Esophagus mucosa (tissue), 1 donor: ENCODE measurements at places on chromosomes 12 and 14.

DNA sequence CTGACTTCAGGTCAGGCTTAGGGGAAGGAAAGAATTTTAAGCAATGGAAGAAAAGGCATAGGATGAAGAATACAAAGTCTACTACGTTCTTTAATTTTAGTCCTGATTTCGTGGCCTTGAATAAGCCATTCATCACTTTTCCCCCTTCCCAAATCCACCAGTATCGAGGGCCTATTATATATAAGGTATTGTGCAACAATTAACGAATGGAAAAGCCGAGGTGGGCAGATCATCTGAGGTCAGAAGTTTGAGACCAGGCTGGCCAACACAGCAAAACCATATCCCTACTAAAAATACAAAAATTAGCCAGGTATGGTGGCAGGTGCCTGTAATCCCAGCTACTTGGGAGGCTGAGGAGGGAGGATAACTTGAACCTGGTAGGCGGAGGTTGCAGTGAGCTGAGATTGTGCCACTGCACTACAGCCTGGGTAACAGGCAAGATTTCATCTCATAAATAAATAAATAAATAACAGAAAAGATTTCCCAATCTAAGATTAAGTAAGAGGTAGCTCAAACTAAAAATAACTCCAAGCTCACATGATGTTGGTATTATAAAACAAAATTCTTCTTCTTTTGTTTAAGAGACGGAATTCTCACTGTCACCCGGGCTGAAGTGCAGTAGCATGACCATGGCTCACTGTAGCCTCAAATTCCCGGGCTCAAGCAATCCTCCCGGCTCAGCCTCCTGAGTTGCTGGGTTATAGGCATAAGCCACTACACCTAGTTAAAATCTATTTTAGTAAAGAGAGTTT is 58.3 kb upstream of the NR2C1 start:
- ATAC-seq: no peak

- no peak for ATAC-seq
Measured at GRCh38 chr12:95191060-95191696, 26.1 kb downstream of the FGD6 start.

DNA sequence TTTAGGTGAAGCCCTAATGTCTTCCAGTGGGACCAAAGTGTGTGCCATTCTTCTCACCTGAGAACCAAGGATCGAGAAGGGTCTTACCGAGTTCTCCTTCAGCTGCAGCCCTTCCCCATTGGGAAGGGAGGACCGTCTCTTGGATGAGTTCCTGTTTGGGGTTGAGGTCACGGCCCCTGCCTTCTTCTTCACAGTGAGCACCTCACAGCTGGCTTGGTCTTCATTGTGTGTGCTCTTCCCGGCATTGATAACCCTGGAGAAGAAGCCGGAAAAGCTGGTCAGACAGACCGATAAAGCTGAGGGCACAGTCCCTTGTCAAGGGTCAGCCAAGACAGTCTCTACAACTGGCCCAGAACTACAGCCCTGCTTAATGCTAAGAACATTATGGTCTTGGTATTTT is 102.9 kb downstream of the PPM1H start:
- ATAC-seq: no peak

- ATAC-seq: peak; percentile 55
Measured at GRCh38 chr14:73784181-73784987, 67.2 kb upstream of the PTGR2 start.

GRCh38 chr12:54173066-54173726 is 15.6 kb downstream of the SMUG1 start:
- peak; percentile 44 for ATAC-seq

DNA sequence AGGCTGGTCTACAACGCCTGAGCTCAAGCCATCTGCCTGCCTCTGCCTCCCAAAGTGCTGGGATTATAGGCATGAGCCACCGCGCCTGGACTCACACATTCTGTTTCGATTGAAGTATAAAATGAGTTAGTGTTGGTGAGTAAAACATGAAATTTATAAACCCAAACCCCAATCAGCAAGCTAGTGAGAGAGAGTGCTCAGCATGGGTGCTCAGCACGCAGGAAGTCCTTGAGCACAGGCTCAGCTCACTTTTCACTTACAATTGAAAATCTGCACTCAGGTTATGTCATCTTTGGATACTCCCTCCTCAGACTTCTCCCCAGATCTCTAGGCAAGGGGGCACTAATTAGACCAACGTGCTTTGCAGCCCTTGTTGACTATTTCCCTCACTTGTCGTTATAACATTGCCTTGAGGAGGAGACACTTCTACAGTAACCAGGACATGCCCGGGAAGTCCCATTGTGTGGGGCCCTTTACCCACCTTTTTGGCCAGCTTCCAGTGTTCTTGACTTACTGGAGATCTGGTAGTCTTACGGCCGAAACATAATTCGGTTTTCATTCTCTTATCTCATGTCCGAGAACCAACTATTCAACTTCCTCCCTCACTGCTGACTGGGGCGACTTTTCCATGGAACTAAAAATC is 68.5 kb upstream of the AMN1 start:
- ATAC-seq: no peak

DNA sequence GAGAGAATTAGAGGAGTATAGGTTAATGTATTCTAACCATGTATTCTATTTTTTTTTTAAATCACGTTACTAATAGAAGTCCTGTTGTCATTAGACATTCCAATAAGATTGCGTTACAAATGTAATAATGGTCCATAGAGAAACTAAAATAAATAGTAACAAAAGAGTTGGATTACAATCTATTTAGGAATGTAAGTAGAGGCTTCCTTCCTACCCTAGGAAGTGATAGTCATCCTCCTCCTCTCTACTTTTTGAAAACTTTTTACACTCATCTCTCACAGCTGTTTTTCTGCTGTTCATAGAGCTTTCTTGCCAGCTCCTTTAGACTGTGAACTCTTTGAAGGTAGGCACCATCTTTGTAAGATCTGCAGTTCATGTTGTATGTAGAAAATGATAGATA is 23.6 kb downstream of the TRHDE start:
- ATAC-seq: no peak

DNA sequence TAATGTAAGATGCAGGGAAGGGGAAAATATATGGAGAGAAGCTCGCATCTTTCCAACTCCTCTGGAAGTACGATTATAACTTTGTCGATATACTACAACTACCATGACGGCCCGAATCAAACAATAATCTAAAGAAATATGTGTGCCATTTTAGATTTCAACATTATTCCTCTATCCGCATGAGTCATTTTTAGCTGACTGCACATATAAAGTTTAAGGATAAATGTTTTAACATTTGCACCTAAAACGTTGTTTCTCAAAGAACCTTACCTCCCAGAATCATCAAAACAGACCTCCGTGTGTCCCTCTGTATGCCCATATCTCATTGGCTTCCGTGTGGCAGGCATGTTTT is 482 bp downstream of the WDHD1 start:
- no peak for ATAC-seq

DNA sequence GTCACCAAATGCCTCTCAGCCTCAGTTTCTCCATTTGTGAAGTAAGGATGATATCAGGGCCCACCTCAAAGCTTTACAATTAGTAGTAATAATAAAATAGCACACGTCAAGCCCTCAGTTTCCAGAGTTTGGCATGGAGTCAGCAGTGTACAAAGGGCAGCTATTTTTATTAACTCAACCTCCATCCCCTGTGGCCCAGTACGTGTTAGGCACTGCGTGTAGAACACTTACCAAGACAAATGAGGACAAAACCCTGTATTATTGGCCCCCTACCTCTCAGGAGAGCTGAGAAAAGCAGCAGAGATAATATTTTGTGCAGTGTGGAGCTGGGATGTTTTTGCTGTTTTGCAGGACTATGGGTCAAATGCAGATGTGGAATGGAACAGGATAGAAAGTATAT is 280.8 kb downstream of the C12orf75 start:
- no peak for ATAC-seq

DNA sequence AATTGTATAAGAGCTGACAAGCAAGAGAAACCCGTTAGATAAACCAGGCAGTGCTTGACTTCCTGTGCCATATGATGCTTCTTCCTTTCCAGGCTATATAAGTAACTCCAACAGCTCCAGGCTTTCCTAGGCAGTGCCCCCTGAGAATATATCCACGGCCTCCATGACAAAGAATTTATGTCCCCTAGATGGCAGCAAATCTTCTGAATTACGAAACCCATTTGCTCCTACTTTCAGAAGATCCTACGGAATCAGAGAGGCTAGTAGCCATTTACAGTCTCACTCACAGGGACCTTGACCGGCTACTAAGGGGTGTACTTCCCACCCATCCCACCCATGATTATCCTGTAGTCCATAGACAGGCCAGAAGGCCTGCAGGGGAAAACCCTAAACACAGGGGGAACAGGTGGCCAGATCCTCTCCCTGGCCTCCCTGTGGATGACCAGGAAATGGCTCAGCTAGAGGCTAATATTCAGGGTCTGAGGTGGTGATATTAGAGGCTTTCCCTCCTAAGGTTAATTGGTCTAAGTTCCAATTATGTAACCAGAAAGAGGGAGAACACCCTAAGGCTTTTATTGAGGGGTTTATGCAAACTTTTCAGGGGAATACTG is 77.2 kb upstream of the DCD start:
- ATAC-seq: no peak

GRCh38 chr14:25095736-25096437 is 45.9 kb upstream of the STXBP6 start:
- ATAC-seq: no peak

DNA sequence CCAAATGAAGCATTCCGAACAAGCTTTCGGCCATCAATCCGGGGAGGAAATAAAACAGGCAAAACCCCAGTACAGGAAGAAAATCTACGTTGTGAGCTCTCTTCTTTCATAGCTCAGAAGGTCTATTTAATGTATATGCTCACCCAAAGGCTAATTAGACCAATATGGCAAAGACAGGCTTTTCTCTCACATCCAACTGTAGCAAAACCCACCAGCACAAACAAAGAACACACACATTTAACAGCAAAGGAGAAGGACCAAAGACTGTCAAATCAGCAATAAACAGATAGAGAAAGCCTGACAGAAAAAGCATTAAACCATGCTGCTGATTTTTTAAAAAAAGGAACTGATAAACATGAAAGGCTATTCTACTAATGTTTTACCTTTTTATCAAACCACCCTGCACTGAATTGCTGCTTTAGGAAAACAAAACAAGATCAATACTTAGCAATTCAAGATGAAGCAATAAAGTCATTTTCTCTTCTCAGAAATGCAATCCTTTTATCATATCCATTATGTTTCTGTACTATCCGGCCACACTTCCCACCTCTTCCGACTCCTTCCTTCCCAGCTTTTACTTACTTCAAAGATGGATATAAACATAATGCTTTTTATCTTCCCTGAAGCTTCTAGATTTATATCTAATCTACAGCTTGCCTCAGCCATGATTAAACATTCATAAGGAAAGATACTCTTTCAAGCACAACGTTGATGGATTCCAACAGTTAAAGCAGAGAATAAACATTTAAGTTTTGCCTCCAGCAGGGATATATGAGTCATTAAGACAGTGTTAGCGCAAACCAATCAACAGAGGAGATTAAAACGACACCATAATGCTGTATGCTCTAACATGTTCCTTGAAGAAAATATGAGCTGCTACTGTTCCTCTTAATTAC is 74.6 kb upstream of the BBS10 start:
- peak; percentile 97 for ATAC-seq

DNA sequence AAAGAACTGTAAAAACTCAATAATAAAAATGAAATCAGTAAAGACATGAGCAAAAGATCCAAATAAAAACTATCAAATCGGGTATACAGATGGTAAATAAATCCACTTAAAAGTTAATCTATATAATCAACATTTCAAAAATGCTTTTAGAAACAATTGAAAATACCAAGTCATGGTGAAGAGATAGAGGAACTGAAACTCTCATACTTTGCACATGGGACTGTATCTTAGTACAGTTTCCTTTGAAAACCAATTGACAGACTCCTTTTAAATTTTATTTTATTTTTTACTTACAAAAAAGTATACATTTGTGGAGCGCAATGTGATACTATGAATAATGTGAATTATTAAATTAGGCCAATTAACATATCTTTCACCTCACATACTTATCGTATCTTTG is 98.6 kb upstream of the FAR2 start:
- ATAC-seq: no peak

DNA sequence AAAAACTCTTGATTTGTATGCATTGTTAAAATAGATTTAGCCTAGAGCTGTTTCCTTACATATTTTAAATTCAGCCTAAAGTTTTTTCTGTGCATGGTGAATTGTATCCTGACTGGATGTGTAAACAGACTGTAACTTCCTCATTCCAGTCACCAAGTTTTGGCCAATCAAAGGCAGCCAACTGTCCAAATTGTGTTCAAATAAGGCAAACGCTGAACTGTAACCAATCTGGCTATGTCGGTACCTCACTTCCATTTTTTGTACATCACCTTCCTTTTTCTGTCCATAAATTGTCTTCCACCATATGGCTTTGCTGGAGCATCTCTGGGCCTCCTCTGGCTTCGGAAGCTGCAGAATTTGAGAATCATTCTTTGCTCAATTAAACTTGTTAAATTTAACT is 1921.9 kb upstream of the SEL1L start:
- ATAC-seq: no peak

DNA sequence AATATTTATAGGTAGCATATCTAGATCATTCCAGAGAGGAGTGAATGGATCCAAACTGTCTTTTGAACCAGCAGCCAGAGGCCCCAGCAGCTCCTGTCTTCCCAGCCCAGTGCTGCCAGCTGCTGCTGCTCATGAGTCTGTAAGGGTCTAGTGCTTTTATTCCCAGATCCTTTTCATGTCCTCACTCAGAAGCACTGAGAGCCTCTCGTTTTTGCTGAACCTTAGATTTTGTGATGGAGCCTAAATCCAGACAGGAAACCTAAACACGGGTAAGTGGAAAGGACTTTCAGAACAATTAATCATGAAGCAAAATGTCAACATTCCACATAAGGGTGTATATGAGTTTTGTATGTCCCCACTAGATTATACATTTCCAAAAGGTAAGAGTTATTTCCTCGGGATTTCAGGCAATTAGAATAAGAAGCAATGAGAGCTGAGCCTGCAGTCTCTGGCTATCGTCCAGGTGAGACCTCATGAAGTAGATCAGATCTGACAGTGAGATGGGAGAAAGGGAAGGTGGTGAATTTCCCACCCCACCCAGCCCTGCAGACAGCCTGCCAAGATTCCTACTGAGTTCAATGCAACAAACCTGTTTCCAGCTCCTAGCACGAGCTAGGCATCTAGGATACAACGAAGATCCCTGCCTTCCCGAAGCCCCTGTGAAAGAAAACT is 84.4 kb downstream of the NINJ2 start:
- ATAC-seq: no peak

DNA sequence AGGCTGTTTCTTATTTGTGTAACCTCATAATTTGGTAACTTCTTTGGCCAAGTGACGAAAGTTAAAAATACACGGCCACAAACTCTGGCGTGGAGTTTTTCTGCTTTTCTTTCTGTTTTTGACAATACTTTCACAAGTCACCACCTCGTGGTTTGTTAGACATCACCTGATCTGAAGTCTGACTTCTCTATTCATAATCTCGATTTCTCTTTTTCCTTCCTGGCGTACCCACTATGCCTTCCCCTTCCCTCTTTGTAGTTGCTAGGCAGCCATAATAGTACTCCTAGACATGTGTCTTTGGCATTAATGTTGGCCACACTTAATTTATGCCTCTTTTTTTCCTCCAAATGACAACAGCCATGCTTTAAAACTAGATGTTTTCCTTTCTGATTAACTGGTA is 97.6 kb downstream of the POLR3B start:
- no peak for ATAC-seq

GRCh38 chr14:91834571-91834970 is 32.8 kb downstream of the TC2N start:
- no peak for ATAC-seq
